ENCODE measurements at places on chromosomes 6 and 20.

- DNase-seq: no peak
Measured at GRCh38 chr6:56482525-56482924, 160.2 kb downstream of the DST start.

DNA sequence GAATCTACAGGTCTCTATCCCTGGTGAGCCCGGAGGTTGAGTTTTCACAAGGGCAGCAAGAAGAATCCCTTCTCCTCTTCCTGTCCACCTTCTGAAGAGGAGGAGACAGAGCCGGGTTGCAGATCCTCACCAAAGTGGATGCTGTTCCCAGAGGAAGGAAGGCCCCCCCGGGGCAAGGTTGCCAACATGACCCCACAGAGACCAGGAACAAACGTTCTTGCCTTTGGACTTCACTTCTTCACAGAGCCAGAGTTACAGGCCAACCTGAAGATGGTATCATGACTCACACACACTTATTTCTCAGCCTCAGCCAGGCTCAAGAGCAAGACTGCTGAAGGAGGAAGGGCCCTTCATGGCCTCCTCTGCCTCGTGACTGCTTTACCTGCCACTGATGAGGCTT lies 384.3 kb downstream of the CD83 start:
- no peak for DNase-seq

GRCh38 chr6:38065734-38066305 lies 246.3 kb downstream of the ZFAND3 start:
- DNase-seq: no peak

DNA sequence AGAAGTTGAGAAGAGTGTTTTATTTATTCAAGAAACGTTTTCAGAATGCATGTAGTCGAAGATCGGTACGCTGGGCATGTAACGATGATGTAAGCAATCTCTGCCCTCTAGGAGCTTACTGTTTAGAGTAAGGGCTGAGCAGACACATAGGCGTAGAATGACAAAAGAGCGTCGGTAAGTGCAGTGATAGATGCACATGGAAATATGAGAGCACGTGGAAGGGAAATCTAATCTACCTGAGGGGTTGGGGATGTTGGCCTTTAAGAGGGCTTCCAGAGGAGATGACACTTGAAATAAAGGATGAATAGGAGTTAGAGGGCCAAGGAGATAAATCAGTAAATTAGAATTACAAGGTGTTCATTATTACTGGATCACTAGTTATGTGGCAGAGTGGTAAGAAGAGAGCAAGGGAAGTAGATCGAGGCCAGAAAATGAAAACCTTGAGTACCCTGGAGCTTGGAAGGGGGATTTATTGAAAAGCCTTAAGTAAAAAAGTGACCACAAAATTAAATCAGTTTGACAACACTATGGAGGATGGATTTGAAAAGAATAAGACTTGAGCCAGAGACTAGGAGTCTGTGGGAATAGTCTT lies 782 bp downstream of the TRMT11 start:
- DNase-seq: no peak

DNA sequence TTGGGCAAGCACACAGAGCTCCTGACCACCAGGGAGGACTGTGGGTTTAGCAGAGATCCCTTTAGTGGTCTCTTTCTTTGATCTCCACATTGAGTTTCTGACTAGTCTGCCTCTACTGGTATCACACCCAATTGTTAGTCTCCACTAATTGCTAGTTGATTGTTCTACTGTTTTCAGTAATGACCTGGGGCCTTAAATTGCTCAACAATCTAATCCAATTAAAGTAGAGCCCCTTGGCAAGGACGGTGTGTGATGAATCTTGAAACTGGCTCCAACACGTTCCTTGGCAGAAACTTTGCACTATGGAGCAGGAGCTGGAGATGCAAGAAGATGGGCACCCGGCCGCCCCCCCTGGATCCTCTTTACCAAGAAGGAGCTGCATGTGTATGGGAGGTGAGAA lies 12.3 kb downstream of the FAM50B start:
- DNase-seq: no peak

DNA sequence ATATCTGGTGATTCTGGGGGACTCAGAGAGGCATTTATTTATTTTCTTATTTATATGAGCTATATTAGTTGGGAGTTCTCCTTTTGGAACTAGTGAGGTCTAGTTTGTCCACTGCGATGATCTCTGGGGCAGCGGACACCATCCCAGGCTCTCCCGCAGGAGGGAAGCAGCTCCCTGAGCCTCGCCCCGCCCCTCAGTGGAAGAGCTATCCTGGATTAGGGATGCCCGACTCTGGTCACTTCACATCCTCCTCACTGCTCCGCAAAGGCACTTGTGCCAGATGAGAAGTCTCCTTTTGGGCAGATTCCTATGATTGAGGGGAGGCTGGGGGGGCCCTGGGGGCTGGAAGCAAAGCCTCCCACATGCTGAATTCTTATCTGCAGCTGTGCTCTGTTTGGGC lies 3.6 kb upstream of the MAS1 start:
- DNase-seq: no peak

GRCh38 chr6:142444881-142445301 lies 143.1 kb downstream of the ADGRG6 start:
- DNase-seq: no peak

DNA sequence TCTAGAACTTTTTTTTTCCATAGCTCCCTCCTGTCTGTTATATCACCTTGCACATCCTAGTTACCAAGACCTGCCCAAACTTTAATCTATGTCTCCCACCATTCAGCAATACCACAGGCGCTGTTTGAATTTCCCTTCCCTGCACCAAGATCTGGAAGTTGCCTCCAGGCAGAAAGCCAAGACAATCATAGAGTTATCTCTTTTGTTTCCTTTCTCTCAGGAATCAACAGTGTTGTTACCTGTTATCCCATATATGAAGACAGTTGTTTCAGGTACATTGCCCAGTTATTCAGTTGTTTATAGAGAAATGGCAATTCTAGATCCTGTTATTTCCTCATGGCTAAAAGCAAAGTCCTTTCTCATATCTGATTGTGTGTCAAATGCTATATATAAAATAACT lies 63.2 kb downstream of the PDSS2 start:
- no peak for DNase-seq

GRCh38 chr20:61442075-61442670 lies 190.1 kb downstream of the CDH4 start:
- no peak for DNase-seq

GRCh38 chr20:43243672-43244269 lies 54.1 kb upstream of the PTPRT start:
- DNase-seq: no peak
